ENCODE measurements at places on chromosomes 6 and 20.

DNA sequence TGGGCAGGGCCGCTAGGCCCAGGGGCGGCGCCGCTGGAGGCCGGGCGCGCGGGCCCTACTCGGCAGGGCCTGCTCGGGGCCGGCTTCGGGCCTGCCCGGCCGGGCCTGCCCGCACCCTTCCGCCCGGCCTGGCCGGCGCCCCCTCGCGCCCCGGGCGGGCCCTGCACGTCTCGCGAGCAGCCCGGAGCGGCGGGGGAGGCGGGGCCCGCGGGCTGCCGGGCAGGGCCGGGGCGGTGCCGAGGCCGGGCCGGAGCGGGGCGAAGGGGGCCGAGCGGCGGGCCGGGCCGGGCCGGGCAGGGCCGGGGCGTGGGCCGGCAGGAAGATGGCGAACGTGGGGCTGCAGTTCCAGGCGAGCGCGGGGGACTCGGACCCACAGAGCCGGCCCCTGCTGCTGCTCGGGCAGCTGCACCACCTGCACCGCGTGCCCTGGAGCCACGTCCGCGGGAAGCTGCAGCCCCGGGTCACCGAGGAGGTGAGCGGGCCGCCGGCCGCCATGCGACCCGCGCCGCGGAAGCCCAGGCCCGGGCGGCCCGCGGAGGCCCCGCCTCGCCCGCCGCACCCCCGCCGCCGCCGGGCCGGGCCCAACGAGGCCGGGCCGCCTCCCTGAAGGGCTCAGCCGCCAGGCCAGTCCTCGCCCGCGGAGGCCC lies at the start of gene NPEPL1:
Gene NPEPL1 (plus strand): TSS at position 222 of the 647 bp plus-strand sequence. CDS start 101 bp downstream, at position 323.
- peak; percentile 97 for DNase-seq

GRCh38 chr6:84905823-84906222 lies 141.4 kb upstream of the TBX18 start:
- DNase-seq = no peak

GRCh38 chr6:139967497-139967896 lies 593.0 kb upstream of the CITED2 start:
- no peak for DNase-seq

DNA sequence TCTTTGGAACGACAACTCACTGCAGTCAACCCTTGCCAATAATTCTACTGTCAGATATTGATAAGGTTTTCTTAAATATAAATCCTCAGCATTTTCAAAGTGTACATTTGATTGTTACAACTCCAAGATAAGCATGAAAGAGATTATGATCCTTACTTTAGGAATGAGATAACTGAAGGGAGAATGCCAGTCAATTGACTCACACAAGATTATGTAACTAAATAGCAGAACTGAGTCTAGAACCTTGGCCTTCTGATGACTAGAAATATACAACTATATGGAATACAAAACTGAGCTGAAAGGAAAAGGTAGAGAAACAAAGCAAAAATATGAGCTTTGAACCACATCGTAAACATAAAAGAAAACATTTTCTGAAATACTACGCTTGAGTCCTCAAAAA lies 26.9 kb upstream of the STXBP5 start:
- DNase-seq = no peak

- no peak for DNase-seq
Measured at GRCh38 chr6:34562350-34562749, 6.2 kb upstream of the SPDEF start.

- DNase-seq = peak; percentile 47
Measured at GRCh38 chr20:50861012-50861411, 66.2 kb downstream of the BCAS4 start.

- no peak for DNase-seq
Measured at GRCh38 chr6:13436399-13437217, 50.8 kb downstream of the GFOD1 start.

DNA sequence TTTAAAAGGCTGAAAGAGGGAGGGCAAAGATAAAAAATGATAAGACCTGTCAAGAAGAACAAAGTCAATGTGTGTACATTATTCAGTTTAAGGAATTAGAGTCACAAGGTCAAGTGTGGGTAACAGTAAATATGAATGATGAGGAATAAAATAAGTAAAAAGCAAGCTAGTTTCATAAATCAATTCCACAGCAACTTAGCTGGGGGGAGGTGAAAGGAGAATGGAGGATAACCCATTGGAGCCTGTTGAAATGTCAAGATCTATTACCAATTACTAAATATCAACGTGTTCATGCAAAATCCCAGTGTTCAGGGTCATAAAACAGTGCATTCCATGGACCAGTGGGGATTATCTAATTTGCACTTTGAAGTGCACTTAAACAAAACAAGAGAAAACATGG lies 242.9 kb downstream of the TBX18 start:
- no peak for DNase-seq

DNA sequence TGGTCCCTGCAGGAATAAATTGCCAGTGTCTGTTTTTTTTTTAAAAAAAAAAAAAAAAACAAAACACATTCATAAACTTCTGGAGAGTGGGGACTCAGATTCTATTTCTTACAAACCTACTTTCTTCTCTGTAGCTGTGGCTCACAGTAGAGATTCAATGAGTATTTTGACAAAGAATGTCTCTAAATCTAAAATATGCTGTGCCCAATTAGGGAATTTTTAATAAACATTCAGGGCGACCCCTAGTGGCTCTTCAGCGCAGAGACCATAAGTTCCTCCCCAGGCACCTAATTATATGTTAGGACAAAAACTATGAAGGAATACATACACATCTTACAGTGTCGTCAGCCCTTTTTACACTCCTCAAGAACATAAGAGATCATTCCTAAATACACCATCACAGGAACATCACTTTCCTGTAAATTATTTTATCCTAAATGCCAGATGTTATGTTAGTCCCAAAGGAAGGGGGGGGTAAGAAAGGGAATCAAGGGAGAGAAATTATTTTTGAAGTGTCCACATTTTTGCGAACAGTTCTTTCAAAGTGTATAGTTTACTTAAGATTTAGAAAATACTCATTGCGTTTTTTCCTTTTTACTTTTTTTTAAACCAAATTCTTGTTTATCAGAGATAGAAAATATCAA lies 21.8 kb upstream of the NAA20 start:
- peak; percentile 51 for DNase-seq

- no peak for DNase-seq
Measured at GRCh38 chr20:689348-689747, 13.7 kb upstream of the SCRT2 start.

DNA sequence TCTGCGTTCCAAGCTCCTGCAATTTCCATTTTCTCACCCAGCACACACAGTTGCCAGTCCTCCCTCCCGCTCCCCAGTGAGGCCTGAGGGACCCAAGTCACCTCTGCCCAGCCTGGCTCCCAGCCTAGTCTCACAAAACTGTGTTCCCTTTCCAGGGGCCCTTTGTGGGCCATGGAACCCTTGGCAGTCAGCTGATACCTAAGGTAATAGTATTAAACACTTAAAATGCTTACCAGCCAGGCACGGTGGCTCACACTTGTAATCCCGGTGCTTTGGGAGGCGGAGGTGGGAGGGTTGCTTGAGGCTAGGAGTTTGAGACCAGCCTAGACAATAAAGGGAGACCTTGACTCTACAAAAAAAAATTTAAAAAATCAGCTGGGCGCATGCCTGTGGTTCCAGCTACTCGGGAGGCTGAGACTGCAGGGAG lies 3.2 kb upstream of the RBM38 start:
- DNase-seq = peak; percentile 8

GRCh38 chr6:31578184-31579118 lies 3.1 kb downstream of the TNF start:
- peak; percentile 63 for DNase-seq

DNA sequence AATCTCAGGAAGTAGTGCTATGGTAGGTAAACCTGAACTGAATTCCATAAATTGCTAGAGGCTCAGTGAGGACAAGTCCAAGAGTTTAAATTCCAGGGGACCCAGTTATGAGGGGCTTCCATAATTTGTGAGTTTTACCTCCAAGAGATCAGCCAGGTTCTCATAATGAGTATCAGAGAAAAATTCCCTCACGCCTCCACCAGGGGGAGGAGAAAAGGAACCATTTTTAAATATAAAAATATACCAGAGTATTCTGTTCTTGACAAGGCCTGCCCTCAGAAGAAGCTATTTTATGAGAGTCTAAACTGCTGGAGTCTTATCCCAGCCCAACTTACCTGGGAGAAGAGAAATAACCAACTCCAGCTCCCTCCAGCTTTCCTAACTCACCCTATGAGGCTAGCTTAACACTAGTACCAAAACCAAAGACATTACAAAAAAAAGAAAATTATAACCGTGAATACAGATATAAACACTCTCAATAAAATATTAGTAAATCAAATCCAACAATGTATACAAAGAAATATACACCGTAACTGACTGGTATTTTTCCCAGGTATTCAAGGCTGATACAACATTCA lies 158.7 kb downstream of the TFAP2A start:
- no peak for DNase-seq

- no peak for DNase-seq
Measured at GRCh38 chr6:18432180-18432579, 45.0 kb downstream of the RNF144B start.

DNA sequence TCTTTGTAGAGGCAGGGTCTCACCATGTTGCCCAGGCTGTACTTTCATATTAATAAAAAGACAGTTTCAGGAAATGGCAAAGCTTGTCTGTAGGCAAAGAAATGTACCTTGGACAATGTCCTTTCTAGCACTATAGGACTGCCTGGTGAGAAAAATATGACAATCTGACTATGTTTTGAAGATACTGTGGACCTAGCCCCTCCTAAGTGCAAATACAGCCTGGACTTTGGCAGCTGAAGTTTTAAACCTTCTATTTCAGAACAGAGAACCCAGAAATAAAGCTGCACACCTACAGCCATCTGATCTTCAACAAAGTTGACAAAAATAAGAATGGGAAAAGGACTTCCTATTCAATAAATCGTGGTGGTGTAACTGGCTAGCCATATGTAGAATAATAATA lies 18.9 kb upstream of the IL17A start:
- DNase-seq = no peak

DNA sequence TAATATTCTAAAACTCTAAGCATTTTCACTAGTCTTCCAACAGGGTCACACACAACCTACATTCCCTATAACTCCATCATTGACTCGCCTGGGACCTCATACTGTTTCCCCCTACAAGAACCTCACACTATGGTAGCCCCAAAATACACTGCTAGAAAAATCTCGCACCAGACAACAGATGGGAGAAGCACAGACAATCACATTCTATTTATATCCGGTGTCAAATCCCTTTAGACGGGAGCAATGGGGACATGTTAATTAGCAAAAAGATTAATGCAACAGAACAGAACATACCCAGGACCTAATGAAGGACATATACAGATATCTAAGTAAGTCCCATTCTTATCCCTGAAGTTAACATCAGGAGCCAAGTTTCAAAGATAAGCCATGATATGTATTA lies 33.6 kb downstream of the TMX4 start:
- no peak for DNase-seq

DNA sequence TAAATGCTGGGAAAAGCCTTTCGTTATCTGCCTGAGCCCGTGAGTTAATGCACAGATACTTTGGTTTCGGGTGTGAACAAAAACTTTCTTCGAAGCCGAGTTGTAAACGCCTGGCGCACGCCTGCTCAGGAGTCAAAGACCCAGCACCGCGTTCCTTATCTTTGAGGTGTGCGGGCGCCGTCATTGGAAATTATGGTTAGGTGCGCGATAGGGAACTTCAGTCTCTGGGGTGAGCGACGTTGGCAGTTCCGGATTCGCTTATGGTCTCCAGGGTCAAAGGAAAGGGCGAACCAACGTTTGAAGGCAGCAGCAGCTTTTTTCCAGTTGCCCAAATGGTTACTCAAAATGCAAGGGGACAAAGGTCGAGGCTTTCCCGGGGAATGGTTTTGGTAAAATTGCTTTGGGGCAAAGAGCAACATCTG lies 853 bp downstream of the SLC22A3 start:
- DNase-seq = no peak

GRCh38 chr20:8335495-8336195 lies 203.6 kb downstream of the PLCB1 start:
- no peak for DNase-seq

GRCh38 chr6:83514866-83515466 lies 2.6 kb downstream of the PRSS35 start:
- peak; percentile 40 for DNase-seq

- no peak for DNase-seq
Measured at GRCh38 chr6:132017942-132018341, 66.8 kb upstream of the CCN2 start.

- no peak for DNase-seq
Measured at GRCh38 chr6:98980819-98981218, 33.1 kb upstream of the FBXL4 start.

GRCh38 chr6:108118810-108119768 lies 44.5 kb upstream of the OSTM1 start:
- peak; percentile 87 for DNase-seq

GRCh38 chr6:149285626-149286025 lies 31.9 kb upstream of the TAB2 start:
- DNase-seq = no peak

- no peak for DNase-seq
Measured at GRCh38 chr6:30900863-30901417, 7.1 kb upstream of the GTF2H4 start.

DNA sequence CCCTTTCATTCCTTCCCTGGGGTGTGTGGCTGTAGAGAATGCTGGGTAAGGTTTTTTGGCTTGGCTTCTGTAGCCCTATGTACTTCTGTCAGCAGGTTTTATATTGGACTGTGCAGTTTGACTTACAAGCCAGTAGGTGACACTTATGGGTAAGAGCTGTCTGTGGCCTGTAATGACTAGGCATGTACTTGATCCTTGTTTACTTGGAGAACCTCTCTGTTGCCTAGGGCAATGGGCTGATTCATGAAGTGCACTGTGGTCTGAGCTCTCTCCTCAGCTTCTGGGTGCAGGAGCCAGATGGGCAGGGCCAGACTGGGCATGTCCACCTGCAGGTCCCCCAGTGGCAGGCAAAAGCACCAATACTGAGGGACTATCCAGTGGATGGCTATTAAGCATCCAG lies 544.6 kb downstream of the ADGRB3 start:
- no peak for DNase-seq

GRCh38 chr6:286681-287488 lies 5.4 kb upstream of the DUSP22 start:
- DNase-seq = no peak

DNA sequence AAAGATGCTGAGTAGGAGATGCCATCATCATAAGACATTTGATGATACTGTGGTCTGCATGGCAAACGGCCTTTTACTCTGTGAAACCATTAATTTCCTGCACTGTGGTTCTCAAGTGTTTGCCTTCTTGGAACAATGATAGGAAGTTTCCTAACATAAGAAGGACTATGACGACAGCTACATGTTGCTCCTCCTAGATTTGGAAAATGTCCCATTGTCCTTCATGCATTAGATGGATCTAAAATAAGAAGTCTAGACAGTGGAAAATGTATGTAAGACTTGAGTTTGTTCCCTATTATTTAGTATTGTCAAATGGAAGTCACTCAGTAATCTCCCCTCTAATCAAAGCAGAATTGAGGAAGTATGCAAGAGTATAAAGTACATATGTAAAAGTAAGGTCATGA lies 98.5 kb upstream of the TMEM170B start:
- no peak for DNase-seq

GRCh38 chr20:25389401-25389857 lies 1.2 kb downstream of the ABHD12 start:
- DNase-seq = no peak

GRCh38 chr6:15255909-15256395 lies 10.1 kb downstream of the JARID2 start:
- no peak for DNase-seq

- DNase-seq = peak; percentile 80
Measured at GRCh38 chr20:11891776-11892545, 25.7 kb upstream of the BTBD3 start.
